ENCODE measurements at places on chromosomes 13 and 19. TPM values are rescaled to one million over a fixed set of nuclear protein-coding genes. Genes with fewer than 3 reads are reported as not detected.
A peak's percentile ranks its signal among the peaks of the same experiment; 100 is the strongest.

GRCh38 chr13:23705583-23705982 is 135.4 kb downstream of the TNFRSF19 start:
- H3K27ac ChIP-seq = no peak overlapping the region
- H3K36me3 ChIP-seq = no peaks in the 10 kb centered on the region
- H3K27me3 ChIP-seq = no peaks in the 10 kb centered on the region
- DNase-seq = no peak

DNA sequence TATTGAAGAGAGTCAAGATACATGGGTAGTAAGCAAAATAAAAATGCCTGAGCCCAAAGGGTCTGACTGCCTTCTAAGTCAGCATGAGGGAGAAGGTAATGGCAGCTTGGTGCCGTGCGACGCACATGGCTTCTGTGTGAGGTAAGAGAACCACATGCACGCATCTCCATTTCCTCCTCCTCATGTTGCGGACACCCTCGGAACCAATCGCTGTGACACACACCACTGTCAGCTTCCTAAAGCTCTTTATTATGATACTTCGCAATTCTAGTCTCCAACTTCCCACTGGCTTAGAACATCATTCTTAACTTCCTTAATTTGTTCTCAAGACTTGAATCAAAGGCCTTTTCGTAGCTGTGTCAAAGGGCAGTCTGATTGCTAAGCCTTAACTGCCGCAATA is 170.1 kb downstream of the OXGR1 start:
- no peaks in the 10 kb centered on the region for H3K4me1 ChIP-seq
- no peaks in the 10 kb centered on the region for H3K27me3 ChIP-seq
- H3K36me3 ChIP-seq = no peaks in the 10 kb centered on the region
- no peak overlapping the region for H3K27ac ChIP-seq
- no peak overlapping the region for H3K4me3 ChIP-seq

- H3K4me3 ChIP-seq = no peak overlapping the region
- no peak for DNase-seq
- peaks cover 43% of the 10 kb centered on the region for H3K4me1 ChIP-seq
- no peaks in the 10 kb centered on the region for H3K36me3 ChIP-seq
- H3K27me3 ChIP-seq = peaks cover 85% of the 10 kb centered on the region
Measured at GRCh38 chr19:10418485-10419199, 1.7 kb upstream of the PDE4A start.

GRCh38 chr13:41056826-41057711 is 4.2 kb upstream of the WBP4 start:
- H3K27ac ChIP-seq = no peak overlapping the region
- H3K27me3 ChIP-seq = no peaks in the 10 kb centered on the region
- H3K4me3 ChIP-seq = no peak overlapping the region
- H3K36me3 ChIP-seq = no peaks in the 10 kb centered on the region
- H3K4me1 ChIP-seq = peaks cover 7% of the 10 kb centered on the region
- no peak for DNase-seq

Gene NLRP4
- total RNA-seq = not detected

GRCh38 chr19:3161453-3161852 is 17.1 kb upstream of the S1PR4 start:
- no peak for DNase-seq
- H3K27me3 ChIP-seq = no peaks in the 10 kb centered on the region
- H3K36me3 ChIP-seq = no peaks in the 10 kb centered on the region
- no peaks in the 10 kb centered on the region for H3K4me1 ChIP-seq

DNA sequence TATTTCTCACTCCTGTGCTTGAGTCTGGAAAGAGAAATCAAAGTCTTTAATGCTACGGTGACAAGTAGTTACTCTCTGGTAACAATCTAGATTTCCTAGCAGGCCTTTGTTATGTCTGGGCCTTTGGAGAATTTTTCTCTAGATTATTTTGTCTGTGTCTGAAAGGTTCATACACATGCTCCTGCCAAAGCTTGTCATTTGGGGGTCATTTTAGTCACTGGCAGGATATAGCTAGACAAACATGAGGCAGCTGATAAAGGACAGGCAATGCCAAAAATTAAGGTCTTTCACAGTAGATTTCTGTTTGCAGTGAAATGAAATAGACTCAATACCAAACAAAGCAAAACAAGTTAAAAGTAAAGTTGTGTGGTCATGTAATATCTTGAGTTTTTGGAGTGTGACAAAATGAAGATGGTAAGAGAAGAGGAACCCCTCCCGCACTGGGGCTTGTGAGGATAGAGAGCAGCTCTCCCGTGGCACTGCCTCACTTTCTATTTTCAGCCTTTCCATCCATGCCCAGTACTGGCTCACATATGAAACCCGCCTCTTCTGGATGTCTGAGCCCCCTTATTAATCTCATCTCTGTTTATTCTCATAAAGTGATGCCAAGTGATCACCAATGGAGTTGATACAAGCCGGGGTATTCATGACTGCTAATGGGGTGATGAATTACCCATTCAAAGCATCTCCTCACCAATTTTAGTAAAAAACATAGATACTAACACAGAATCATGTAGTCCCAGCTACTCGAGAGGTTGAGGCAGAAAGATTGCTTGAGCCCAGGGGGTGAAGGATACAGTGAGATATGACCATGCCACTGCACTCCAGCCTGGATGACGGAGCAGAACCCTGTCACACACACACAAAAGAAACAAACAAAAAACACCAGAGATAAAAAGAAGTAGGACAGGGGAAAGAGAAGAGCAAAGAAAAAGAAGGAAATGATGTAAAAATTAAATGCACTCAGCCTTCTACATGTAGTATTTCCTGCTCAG is 389.3 kb downstream of the FGF14 start:
- no peak for DNase-seq
- no peaks in the 10 kb centered on the region for H3K27me3 ChIP-seq
- H3K4me3 ChIP-seq = no peak overlapping the region
- no peaks in the 10 kb centered on the region for H3K36me3 ChIP-seq
- no peaks in the 10 kb centered on the region for H3K4me1 ChIP-seq
- H3K27ac ChIP-seq = no peak overlapping the region

Gene CEACAM8
- total RNA-seq = 0.04 TPM

Gene STARD13
- 25.3 TPM for total RNA-seq

Gene STRN4
- 35.2 TPM for total RNA-seq

GRCh38 chr13:104318121-104318520 is 1251.9 kb upstream of the SLC10A2 start:
- no peaks in the 10 kb centered on the region for H3K27me3 ChIP-seq
- no peaks in the 10 kb centered on the region for H3K36me3 ChIP-seq
- no peak overlapping the region for H3K4me3 ChIP-seq
- H3K4me1 ChIP-seq = no peaks in the 10 kb centered on the region

DNA sequence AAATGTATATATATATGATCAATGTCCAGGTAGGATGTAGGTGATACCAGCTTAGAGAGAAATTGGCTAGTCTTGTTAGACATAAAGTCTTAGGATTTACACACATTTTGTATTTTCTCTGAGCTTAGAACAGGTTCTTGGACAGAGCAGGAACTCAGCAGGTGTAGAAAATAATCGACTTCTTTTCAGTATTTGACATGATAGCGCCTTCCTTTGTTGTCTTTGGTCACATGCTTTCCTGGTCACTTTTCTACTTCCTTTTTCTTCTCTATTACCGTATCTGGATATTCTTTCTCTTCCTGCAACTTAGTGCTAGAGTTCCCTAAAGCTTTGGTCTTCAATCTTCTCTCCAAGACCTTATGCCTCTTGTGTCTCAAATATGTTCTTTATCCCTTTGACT is 107.4 kb downstream of the LRCH1 start:
- H3K4me1 ChIP-seq = peaks cover 6% of the 10 kb centered on the region
- no peaks in the 10 kb centered on the region for H3K36me3 ChIP-seq
- no peak for DNase-seq
- no peak overlapping the region for H3K27ac ChIP-seq
- H3K27me3 ChIP-seq = no peaks in the 10 kb centered on the region

GRCh38 chr13:66477816-66478215 is 752.3 kb downstream of the PCDH9 start:
- H3K27ac ChIP-seq = no peak overlapping the region
- H3K4me3 ChIP-seq = no peak overlapping the region
- H3K27me3 ChIP-seq = no peaks in the 10 kb centered on the region

GRCh38 chr13:59975807-59976435 is 187.8 kb downstream of the DIAPH3 start:
- no peak overlapping the region for H3K4me3 ChIP-seq
- no peak overlapping the region for H3K27ac ChIP-seq
- no peak for DNase-seq
- no peaks in the 10 kb centered on the region for H3K36me3 ChIP-seq
- H3K4me1 ChIP-seq = no peaks in the 10 kb centered on the region

Gene MUC16
- total RNA-seq = not detected

- peaks cover 46% of the 10 kb centered on the region for H3K36me3 ChIP-seq
- peak overlapping the region; percentile 0 for H3K27ac ChIP-seq
- H3K4me3 ChIP-seq = peak overlapping the region; percentile 4
- peaks cover 84% of the 10 kb centered on the region for H3K4me1 ChIP-seq
Measured at GRCh38 chr19:13025819-13026456, 30.7 kb downstream of the NFIX start.

Gene ACP7
- 0.09 TPM for total RNA-seq

DNA sequence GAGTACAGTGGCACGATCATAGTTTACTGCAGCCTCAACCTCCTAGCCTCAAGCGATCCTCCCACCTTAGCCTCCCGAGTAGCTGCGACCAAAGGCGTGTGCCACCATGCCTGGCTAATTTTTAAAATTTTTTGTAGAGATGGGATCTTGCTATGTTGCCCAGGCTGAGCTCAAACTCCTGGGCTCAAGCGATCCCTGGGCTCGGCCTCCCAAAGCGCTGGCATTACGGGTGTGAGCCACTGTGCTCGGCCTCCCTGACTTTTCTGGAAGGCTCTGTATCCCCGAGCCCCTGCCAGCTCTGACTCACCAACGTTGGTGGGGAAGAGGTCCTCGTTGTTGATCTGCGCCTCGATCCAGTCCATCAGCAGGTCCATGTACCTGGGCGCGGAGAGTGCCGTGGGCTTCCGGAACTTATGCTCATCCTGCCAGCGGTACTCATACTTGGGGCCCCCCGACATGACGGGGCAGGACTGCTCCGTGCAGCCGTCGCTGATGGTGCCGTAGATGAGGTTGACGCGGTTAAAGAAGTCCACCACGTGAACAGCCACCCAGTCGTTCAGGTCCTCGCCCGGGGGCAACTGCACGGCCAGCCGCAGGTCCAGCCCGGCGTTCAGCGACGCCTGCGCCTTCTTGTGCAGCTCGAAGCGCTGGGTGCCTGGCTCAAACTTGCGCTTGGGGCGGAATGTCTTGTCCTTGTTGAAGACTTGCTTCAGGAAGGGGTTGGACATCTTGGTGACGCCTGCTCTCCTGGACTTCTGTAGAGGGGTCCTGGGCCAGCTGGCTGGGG is 18.1 kb downstream of the MOB3A start:
- H3K4me1 ChIP-seq = no peaks in the 10 kb centered on the region
- no peaks in the 10 kb centered on the region for H3K27me3 ChIP-seq
- no peak for DNase-seq
- H3K4me3 ChIP-seq = no peak overlapping the region
- H3K36me3 ChIP-seq = peaks cover 72% of the 10 kb centered on the region

GRCh38 chr19:44452367-44452766 is 4.1 kb upstream of the ZNF229 start:
- peaks cover 5% of the 10 kb centered on the region for H3K4me1 ChIP-seq
- no peak overlapping the region for H3K27ac ChIP-seq
- peaks cover 2% of the 10 kb centered on the region for H3K36me3 ChIP-seq

Gene MBD3L2B
- total RNA-seq = not detected

GRCh38 chr19:13726323-13726722 is 38.0 kb upstream of the MRI1 start:
- no peak overlapping the region for H3K4me3 ChIP-seq
- H3K4me1 ChIP-seq = peaks cover 3% of the 10 kb centered on the region
- no peak for DNase-seq
- H3K36me3 ChIP-seq = no peaks in the 10 kb centered on the region
- no peaks in the 10 kb centered on the region for H3K27me3 ChIP-seq

DNA sequence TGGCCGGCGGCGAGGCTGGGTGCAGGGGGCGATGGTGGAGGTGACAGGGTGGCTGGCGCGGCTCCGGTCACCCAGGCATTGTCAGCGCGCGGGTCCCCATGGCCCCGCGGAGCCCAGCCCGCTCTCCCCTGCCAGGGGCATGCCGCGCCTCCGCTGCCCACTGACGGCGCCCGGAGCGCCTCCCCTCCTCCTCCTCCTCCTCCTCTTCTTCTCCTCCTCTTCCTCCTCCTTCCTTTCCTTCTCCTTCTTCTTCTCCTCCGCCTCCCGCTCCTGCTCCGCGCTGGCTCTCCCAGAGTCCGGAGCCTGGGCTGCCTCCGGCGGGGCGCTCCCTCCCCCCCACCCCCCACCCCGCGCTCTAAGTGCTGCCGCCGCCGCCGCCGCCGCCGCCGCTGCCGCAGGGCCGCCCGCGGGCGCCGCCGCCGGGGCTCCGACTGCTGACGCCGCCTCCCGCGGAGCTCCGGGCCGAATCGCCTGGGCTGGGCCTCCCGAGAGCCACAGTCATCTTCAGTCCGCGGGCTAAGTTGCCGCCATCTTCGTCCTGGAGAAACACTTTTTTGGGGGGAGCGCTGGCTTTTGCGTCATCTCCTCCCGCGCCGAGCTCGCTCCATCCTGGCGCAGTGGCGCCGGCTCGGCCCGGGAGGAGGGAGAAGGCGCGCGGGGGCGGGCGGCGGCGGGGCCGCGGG is 348.3 kb downstream of the LIG4 start:
- no peaks in the 10 kb centered on the region for H3K36me3 ChIP-seq
- H3K4me1 ChIP-seq = peaks cover 12% of the 10 kb centered on the region
- peaks cover 36% of the 10 kb centered on the region for H3K27me3 ChIP-seq
- no peak overlapping the region for H3K27ac ChIP-seq
- DNase-seq = peak; percentile 35

DNA sequence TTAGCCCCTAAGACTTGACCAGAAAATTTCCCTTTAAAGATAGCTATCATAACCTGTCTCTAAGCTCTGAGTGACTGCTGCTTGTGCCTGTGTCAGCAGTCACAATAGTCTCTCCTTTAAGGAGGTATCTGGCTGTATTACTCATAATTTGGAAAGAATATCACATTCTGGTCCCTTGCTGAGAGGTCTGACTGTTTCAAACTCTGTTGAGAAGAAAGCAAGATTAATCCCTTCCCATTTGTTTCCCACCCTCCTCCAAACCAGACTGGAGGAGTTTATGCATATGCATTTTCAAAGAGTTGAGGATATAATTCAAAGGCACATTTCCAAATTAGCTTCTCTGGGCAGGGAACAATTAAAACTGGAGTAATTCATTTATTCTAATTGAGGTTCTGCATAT is 2.3 kb downstream of the HTR2A start:
- DNase-seq = no peak
- H3K27me3 ChIP-seq = peaks cover 11% of the 10 kb centered on the region
- no peaks in the 10 kb centered on the region for H3K36me3 ChIP-seq
- H3K4me1 ChIP-seq = peaks cover 13% of the 10 kb centered on the region
- H3K27ac ChIP-seq = no peak overlapping the region

Gene FBXO27
- total RNA-seq = 1.4 TPM

Gene OR4F17
- total RNA-seq = not detected

Gene IGFL3
- total RNA-seq = not detected

- H3K4me3 ChIP-seq = no peak overlapping the region
- no peak for DNase-seq
- H3K36me3 ChIP-seq = no peaks in the 10 kb centered on the region
- no peak overlapping the region for H3K27ac ChIP-seq
Measured at GRCh38 chr13:77701305-77701704, 3.8 kb downstream of the SLAIN1 start.

Gene CLIP3
- total RNA-seq = 2.9 TPM

All from muscle of leg (tissue), 16 donors.